ENCODE measurements at places on chromosomes 7 and 10. TPM values are rescaled to one million over a fixed set of nuclear protein-coding genes. Genes with fewer than 3 reads are reported as not detected.

The HYAL4 gene
- not detected for total RNA-seq

The KLF14 gene
- not detected for total RNA-seq

The CCDC3 gene
- 3.2 TPM for total RNA-seq

The UFSP1 gene
- 7.6 TPM for total RNA-seq

The NANOS1 gene
- 0.45 TPM for total RNA-seq

The C10orf95 gene
- not detected for total RNA-seq

The TMEM213 gene
- total RNA-seq: not detected

GRCh38 chr7:104548861-104549260 is 220.5 kb downstream of the LHFPL3 start:
- no peak for DNase-seq

- peak; percentile 85 for DNase-seq
These were observed 650 bp upstream of the TM9SF3 start for GRCh38 chr10:96587264-96588059.

- DNase-seq: no peak
These were observed 34.5 kb downstream of the ASB13 start for GRCh38 chr10:5631936-5632335.

- DNase-seq: no peak
These were observed 40.0 kb upstream of the DGKI start for GRCh38 chr7:137886746-137887145.

DNA sequence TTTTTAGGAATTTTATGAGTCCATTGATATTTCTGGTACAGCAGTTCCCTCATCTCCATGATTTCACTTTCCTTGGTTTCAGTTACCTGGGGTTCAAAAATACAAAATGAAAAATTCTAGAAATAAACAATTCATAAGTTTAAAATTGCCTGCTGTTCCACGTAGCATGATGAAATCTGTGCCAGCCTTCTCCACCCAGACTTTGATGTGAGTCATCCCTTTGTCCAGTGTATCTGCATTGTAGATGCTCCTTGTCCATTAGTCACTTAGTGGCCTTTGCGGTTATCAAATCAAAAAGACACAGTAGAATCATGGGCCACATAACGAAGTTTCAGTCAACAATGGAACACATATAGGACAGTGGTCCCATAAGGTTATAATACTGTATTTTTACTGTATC is 286.9 kb downstream of the PTEN start:
- peak; percentile 93 for DNase-seq

All from LHCN-M2 (cell line).